ENCODE measurements at places on chromosomes 1 and 21. TPM values are rescaled to one million over a fixed set of nuclear protein-coding genes. Genes with fewer than 3 reads are reported as not detected.

NPR1 gene
- total RNA-seq = 32.7 TPM

AGO1 gene
- 10.0 TPM for total RNA-seq

PTGER3 gene
- under 0.01 TPM for total RNA-seq

FAM151A gene
- total RNA-seq = not detected

SYPL2 gene
- total RNA-seq = under 0.01 TPM

RNU1-2 gene
- 8,230 TPM for total RNA-seq

NUF2 gene
- 2.9 TPM for total RNA-seq

CCDC30 gene
- total RNA-seq = 0.69 TPM

CRYAA gene
- not detected for total RNA-seq

SPRR2F gene
- not detected for total RNA-seq

IFFO2 gene
- total RNA-seq = 4.2 TPM

Measured in dermis lymphatic vessel endothelial cell (primary cell).